ENCODE measurements at places on chromosomes 5 and 9.

DNA sequence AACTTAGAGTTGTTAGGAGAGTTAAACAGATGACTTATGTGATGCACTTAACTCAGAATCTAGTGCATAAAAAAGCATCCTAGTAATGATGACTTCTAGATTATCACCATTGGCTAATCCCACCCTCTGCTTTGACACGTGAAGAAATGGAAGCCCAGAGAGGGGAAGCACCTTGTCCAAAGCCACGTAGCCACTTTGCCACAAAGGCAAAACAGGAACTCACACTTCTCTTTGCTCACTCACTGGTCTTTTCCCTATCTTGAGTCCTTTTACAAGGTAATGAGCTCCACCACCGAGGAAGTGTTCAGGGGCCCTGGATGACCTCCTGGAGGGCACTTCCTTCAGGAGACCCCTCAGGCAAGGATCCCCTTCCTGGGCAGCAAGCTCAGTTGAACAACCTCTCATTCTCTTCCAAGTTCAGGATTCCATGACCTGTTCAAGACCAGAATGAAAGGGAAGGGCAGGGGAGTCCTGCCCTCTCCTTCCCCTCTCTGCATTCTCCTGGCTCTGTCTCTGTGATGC lies 89.7 kb downstream of the HRH2 start:
- DNase-seq: no peak

- no peak for DNase-seq
Observed at GRCh38 chr5:69364414-69364813, 4.9 kb downstream of the AK6 start.

GRCh38 chr9:133163504-133164172 lies at the start of gene GBGT1:
Gene GBGT1 (minus strand): TSS chr9:133163914. CDS start chr9:133162412, 1,502 bp downstream.
- no peak for DNase-seq

DNA sequence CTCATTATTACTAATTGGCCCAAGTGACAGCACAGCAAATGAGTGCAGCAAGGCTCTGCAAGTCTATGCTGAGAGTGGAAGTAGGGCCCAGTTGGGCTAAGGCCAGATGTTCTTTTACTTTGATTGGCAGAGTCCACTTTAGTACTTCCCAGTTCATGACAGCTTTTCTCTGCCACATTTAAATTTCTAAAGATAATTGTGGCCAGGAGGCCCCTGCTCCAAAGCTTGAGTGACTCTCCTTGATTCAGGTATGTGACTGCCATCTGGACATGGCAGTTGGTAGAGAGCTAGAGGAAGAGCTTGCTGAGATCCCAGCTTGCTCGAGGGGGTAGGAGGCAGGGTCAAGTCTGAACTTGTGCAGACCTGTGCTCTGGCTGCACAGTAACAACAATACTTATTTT lies 154.1 kb downstream of the CARTPT start:
- no peak for DNase-seq

DNA sequence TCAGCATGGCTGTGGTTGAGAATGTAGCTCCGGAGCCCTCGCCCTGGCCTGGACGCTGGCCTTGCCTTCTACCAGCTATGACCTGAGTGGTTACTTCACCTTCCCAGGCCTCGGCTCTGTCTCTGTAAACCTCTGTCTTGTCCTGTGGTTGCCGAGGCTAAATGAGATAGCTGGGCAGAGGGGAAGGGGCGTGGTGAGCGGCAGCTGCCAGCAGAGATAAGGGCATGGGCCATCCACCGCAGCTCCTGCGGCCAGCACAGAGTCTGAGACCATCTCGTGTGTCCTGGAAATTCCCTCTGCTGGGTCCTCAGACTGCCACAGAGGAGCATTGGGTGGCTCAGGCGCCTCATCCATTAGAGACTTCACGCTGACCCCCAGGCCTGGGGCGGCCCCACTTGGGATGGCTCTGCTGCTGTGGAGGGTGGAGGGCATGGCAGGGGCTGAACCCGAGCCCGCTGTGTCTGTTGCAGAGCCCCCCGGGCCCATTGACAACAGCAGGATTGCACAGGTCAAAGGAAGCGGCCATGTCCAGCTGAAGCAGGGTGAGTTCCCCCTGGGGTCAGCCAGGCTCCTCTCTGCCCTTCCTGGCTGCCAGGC lies 43.9 kb downstream of the USP20 start:
- no peak for DNase-seq

DNA sequence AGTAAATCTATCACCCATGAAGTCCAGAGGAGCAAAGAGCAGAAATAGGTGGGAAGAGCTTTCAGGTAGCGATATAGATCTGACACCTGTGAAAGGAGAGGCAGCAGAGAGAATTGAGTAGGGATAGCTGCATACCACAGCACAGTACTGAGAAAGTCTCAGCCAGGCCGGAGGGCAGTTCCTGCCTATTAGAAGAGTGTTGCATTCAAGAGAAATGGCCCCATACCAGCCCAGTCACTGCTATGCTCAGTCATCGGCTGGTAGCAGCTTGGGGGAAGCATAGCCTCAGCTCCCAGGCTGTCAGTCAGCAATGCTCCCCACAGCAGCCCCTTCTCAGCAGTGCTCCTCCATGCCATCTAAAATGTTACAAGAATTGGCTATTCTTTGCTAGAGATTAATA lies 285.1 kb upstream of the CDH6 start:
- DNase-seq: no peak

DNA sequence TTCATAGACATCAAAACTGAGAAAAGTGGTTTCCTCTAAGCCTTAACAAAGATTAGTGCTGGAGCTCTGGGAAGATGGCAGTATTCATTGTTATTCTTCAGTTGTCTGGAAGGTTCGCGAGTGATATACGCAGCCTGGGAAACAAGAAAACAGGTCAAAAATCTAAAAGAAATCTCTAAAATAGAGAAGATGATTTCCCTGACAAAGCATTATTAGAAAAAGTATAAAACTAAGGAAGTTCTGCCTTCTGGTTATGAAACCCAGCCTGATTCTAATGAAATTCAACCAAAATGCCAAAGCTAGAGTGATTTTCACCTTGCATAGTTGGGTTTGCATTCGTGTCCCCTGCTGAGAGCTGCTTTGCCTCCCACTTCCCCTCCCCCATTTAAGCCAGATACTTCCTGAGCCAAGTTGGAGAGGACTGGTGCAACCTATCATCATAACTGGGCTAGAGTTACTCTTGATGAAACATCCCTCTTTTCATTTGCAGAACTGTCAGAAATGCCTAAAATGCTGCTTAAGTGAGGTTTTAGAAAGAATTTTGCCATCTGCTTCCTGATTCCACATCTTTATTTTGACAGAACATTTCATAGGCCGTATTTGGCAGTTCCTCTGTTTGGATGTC lies 48.4 kb downstream of the NDFIP1 start:
- DNase-seq: no peak

GRCh38 chr9:133968966-133969617 lies 23.0 kb downstream of the VAV2 start:
- no peak for DNase-seq

DNA sequence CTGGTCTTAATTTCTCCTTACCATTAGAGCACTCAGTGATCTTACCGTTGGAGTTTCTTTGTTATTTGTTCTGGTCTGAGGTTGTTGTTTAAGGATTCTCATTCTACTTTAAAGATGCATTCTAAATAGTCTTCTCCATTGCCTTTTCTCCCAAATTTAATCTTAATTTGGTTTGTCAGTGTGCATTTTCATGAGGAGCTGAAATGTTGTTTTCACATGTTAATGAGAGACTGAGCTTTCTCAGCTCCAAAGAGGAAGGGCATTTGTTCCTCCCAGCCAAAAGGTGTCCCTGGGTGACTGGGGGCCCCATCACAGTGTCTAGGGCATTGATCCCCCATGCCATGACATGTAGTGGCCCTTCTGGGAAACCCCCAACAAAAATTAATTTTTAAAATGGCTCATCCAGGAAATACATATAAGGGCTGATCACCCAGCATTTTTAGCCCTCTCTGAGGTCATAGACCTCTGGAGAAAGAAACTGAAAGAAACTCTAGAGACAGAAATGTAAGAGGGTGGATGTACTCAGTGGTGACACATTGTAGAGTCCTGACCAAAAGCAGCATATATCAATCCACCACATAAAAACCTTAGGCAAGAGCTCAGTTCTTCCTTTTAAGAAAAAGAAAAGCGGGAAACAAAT lies 240.4 kb upstream of the RAI14 start:
- DNase-seq: no peak

DNA sequence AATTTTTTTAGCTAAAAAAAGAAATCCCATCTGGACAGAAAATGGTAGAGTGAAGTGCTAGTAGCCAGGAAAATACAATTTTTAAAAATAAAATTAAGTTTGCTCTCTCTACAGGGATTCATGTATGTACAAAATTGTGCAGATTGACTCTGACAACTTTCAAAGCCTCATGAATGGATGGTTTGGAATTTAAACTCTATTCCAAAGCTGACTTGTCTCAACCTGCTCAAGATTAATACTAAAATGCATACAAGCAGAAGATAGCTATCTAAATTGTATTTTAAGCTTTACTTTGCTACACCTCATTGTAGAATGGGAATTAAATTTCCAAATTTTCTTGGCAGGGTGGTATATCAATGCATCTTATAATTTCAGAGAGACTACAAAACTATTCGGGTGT lies 257.6 kb downstream of the RFX3 start:
- no peak for DNase-seq

DNA sequence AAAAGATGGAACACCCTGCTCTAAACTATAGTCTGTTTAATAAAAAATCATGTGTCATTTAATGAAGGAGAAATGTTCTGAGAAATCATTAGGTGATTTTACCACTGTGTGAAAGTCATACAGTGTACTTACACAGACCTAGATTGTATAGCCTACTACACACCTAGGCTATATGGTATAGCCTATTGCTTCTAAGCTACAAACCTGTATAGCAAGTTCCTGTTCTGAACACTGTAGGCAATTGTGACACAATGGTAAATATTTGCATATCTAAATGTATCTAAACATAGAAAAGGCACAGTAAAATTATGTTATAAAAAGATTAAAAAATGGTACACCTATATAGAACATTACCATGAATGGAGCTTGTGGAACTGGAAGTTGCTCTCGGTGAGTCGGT lies 40.6 kb downstream of the EFNA5 start:
- no peak for DNase-seq

DNA sequence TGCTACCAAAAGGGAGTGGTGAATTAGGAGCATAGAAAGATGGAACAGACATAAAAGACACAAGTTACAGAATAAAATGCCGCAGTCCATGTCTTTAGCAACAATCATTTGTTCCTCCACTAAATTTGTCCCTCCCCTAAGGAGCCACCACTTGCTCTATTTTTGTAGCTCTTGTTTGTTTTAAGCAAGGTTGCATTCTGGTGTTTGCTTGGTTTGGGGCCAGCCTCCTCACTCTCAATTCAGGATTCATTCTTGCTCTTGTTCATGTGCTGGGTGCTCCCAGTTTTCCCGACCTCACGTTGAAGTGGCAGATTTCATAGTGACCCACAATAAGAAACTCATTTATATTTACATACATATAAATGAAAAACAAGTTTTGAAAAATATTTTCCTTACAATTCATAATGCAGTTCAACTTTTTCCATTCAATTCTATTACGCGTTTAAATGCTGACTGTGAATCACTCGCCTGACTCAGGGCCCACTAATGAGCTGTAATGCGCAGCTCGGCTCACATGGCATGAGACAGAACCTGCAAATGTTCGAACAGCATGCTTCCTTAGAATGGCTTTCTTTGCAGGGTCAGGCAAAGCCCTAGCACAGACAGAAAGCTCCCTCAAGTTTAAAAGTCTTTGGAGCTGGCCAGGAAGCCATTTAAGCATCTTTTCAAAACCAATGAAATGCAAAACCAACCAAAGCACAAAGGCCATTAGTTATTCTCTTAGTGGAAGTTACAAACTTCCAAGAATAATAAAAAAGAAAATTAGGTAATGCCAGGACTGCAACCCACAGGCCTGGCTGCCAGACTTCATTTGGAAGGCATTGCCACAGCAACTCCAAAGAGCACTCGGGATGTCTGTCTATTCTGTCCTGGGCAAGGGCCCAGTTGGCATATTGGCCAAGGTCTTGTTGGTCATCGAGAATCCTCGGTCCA lies 41.7 kb downstream of the RETREG1 start:
- no peak for DNase-seq

DNA sequence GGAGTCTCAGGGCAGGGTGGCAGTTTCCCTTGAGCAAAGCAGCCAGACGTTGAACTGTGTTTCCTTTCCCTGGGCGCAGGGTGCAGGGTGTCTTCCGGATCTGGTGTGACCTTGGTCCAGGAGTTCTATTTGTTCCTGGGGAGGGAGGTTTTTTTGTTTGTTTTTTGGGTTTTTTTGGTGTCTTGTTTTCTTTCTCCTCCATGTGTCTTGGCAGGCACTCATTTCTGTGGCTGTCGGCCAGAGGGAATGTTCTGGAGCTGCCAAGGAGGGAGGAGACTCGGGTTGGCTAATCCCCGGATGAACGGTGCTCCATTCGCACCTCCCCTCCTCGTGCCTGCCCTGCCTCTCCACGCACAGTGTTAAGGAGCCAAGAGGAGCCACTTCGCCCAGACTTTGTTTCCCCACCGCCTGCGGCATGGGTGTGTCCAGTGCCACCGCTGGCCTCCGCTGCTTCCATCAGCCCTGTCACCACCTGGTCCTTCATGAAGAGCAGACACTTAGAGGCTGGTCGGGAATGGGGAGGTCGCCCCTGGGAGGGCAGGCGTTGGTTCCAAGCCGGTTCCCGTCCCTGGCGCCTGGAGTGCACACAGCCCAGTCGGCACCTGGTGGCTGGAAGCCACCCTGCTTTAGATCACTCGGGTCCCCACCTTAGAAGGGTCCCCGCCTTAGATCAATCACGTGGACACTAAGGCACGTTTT lies 3.5 kb upstream of the PHYHD1 start:
- DNase-seq: no peak

DNA sequence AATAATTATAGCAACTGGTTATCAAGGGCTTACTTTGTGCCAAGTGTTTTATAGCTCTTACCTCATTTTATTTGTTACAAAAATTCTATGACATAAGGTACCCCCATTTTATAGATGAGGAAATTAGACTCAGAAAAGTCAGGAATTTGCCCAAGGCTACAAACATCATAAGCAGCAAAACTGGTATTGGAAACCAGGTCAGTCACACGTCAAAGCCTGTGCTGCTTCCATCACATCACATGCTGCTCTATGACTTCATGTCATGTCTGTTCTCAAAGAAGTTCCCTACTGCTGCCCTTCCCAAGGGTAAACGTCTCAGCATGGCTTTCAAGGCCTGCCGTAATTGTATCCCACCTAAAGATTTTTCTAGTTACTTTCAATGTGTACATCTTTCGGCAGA lies 6.9 kb upstream of the KIF2A start:
- DNase-seq: no peak

GRCh38 chr5:176900780-176901204 lies 1.6 kb upstream of the HK3 start:
- no peak for DNase-seq

GRCh38 chr9:79490657-79491248 lies 81.0 kb upstream of the TLE4 start:
- no peak for DNase-seq

GRCh38 chr5:134595458-134595838 lies 37.2 kb downstream of the SAR1B start:
- no peak for DNase-seq

DNA sequence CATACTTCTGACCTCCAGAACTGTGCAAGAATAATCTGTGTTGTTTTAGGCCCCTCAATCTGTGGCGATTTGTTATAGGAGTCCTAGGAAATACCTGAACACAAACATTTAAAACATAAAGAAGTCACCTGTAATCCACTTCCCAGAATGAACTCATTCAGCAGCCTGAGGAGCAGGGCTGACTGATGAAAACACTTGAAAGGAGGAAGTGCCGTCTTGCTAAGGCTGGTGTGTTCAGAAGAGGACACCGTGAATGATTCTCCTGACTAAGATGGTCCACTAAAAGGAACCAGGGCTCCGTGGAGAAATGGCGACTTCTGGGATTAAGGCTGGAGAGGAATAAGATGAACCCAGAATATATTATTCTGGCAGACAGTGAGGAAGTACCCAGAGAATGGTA lies 18.7 kb upstream of the MARCHF6 start:
- no peak for DNase-seq

Measured in urinary bladder (tissue), 4 donors.